ENCODE measurements at places on chromosomes 6 and 20. TPM values are rescaled to one million over a fixed set of nuclear protein-coding genes. Genes with fewer than 3 reads are reported as not detected.
A peak's percentile ranks its signal among the peaks of the same experiment; 100 is the strongest.

DNA sequence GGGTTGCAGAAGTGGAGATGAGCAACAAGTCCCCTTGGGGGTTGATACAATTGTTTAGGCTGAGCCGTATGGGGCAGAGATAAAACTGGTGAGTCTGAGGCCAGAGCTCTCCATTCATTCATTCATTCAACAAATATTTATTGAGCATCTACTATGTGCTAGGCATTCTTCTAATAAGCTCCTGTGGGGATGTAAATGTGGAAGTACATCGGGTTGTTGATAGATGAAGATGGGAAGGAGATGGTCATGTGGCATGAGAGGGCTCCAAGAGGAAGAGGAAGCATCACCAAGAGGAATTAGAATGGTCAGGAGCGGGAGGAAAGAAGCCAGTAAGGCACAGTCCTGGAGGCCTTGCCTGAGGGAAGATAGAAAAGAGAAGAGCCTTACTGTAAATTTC lies 98.7 kb upstream of the MLN start:
- no peak for DNase-seq

DNA sequence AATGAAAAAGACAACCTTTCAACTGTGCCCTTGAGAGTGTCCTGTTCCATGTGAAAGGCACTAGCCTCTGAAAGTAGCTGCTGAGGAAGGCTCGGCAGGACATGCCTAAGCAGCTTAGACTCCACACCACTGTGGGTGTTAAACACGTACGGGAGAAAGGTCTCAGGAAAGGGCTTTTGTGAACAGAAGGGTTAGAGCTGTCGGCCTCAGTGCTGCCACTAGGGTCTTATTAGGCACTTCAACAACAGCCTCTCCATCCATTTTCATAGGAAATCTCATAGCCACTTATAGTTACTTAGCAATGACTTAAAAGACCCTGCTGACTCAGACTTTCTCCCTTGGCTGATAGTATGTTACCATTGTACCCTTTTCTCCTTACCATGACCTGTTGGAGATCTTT lies 662.8 kb downstream of the TBC1D32 start:
- DNase-seq: no peak

GRCh38 chr6:29531668-29532067 lies 27.9 kb downstream of the UBD start:
- DNase-seq: no peak

DNA sequence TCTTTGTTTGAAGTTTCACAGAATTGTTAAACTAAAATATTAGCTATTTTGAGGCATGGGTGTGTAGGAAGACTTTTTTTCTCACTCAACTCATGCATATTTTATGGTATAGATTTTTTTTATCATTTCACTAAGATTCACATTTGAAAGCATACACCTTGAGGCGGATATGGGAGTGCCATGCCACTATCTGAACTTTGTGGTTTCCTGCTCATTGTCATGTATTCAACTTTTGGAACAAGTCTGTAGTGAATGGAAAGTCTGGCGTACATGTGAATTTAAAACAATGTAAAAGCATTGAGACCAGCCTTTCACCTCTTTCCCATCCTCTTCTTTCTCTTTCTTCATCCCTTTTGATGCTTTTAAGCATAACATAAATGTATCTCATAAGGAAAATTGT lies 147.9 kb downstream of the TPBG start:
- no peak for DNase-seq

The ARMC2 gene
- total RNA-seq: 7.2 TPM

GRCh38 chr20:46900086-46900485 lies 5.4 kb downstream of the EYA2 start:
- no peak for DNase-seq

DNA sequence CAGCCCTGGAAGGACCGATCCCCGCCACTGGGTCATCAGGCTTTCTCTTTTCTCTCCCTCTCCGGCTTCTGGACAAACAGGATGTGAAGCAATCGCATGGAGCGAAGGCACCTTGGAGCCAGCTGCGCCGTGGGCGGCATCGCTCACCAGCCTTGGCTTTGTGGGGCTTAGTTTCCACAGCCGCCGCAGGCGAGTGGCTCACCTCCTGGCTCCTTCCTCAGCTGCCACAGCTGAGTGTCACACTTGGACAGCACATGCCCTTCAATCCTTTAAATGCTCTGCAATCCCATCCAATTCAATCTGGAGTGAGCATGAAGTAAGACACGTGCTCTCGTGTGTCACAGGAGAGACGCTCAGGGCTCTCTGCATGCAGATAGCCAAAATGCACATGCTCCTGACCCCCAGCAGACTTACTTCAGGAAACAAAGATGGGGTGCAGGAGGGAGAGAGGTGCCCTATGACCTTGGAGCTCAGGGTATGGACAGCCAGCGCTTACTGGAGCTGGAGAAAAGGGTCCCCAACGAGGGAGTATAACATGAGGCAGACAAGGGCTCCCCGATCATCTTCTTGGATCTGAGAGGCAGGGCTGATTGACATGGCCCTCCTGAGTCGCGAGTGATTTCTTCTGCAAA lies 70.9 kb downstream of the BMP7 start:
- DNase-seq: peak; percentile 86

- DNase-seq: no peak
Measured at GRCh38 chr6:81820980-81821379, 68.5 kb upstream of the TENT5A start.

GRCh38 chr6:5190507-5190906 lies 70.2 kb downstream of the LYRM4 start:
- DNase-seq: no peak

Measured in breast epithelium (tissue), 4 donors.